PC-9 (cell line): ENCODE measurements at places on chromosomes 6 and 20. TPM values are rescaled to one million over a fixed set of nuclear protein-coding genes. Genes with fewer than 3 reads are reported as not detected.

The PREX1 gene
- total RNA-seq = 3.3 and 4.3 TPM in 2 replicates

The NOL7 gene
- total RNA-seq = 75.9 and 78.6 TPM in 2 replicates

DNA sequence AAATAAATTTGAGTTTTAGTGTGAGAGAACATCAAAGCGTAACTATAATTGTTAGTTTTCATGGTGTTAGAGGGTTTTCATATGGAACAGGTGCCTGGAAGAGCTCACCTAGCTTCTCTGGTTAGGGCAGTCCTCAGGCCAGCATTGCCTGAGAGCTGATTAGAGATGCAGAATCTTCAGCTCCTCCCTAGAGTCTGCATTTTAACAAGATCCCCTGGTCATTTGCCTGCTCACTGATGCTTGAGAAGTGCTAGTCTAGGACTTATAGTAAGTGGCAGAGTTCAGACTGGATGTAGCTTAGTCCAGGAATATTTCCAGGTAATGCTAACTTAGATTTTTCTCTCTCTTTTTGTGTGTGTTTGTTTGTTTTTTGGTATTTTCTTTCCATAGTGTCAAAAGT lies 21.7 kb upstream of the SMIM26 start:
- DNase-seq = no peak

- DNase-seq = no peak
Observed at GRCh38 chr6:131027326-131027725, 35.7 kb downstream of the EPB41L2 start.

DNA sequence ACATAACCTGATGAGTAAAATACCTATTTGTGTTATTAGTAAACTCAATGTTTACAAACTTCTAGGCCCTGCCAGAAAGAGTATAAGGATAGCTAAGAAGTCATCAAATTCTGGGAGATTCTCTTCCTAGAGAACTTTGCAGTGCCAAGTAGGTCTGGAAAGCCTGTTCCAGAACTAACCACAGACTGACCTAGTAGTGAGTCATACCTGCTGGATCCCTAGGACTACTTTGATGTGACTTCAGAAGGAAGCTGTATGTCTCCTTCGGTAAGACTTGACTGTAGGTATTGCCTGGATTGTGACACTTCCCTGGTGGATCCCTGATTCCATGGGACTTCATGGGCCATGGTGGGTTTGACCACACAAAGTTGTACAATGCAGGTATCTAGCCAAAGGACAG lies 131.7 kb downstream of the DNAH8 start:
- peak; percentile 52 for DNase-seq

DNA sequence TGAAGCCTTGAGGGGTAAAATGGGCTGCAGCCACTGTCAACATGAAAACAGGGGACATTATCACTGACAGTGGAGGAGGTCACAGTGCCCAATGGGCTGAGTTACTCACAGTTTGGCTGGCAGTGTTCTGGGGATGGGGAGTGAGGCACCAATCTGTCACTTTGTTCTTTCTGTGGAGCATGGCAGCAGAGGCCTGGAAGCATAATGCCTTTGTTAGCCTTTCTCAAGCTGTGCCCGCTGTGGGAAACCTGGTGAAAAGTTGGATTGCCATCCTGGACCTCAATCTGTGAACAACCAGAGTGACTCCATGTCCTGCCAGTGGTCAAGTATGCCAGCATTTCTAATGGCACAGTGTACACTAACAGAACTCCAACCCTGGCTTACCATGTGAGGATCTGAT lies 143.6 kb downstream of the OR2B2 start:
- no peak for DNase-seq

GRCh38 chr6:31143148-31143547 lies 4.3 kb upstream of the PSORS1C2 start:
- no peak for DNase-seq

- no peak for DNase-seq
Observed at GRCh38 chr20:49543071-49543857, 24.7 kb downstream of the PTGIS start.

- DNase-seq = no peak
Observed at GRCh38 chr6:158118886-158119285, 49.2 kb downstream of the SERAC1 start.

GRCh38 chr6:10431423-10432164 lies 16.7 kb upstream of the TFAP2A start:
- DNase-seq = no peak

- DNase-seq = no peak
Observed at GRCh38 chr6:131160254-131160758, 25.0 kb downstream of the AKAP7 start.

DNA sequence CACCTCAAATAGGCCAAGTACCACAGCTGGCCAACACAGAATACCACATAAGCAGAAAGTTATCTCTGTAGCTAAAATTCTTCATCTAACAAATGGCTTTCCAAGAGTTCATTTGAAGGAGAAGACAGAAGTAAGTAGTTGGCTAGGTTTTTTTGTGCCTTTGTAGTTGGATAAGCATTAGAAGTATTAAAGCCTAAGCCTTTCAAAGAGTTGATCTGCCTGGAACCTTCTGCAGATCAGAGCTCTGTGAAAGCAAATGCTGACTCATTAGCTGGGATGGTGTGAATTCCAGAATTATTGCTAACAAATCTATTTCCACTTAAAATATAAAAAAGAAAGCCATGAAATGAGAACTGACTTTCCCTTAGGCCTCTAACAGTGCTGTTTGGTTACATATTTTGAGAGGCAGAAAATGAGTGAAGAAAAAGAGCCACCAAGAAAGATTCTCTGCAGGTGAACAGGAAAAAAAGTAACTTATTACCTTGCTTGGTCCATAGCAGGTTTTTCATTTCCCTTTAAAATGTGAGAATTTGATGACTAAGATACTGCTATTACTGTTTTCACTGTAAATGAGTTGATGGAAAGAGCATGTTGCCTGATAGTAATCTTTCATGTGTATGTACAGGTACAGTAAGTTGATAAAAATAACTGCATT lies 763.2 kb upstream of the FLRT3 start:
- DNase-seq = no peak
